NCI-H446 treated with DMSO at 0.1 percent for 48 hours (cell line): ENCODE measurements at places on chromosomes 16 and 17.

DNA sequence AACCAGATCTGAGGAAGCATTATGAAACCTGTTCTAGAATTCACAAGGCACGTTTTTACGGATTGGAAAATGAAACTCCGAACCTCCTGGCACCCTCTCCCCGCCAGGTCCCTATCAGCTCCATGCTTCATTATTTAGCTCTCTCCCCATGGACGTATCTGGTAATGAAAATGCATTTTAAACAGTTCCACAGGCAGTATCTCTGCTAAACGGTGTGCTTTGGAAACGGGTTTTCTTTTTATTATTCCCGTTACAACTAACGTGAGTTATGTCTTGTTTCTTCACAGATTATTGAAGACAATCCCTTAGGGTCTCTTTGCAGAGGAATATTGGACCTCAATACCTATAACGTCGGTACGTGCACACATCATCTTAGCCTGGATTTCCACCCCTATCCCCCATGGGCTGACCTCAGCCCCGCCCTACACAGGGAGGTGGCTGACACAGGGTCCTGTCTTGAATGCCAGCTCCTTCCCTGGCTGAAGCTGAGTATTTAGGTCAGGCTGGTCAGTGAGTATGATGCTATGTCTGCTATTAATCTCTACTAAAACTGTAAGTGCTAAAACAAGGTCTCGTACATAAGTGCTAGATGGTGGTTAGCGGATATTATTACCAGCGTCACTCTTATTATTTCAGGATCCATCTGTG, 82.9 kb downstream of the SDR42E1 start:
- DNase-seq = no peak

- DNase-seq = no peak
Observed at GRCh38 chr17:60577147-60577915, 22.7 kb upstream of the PPM1D start.

GRCh38 chr17:14298221-14298946, 2.5 kb upstream of the HS3ST3B1 start:
- no peak for DNase-seq

DNA sequence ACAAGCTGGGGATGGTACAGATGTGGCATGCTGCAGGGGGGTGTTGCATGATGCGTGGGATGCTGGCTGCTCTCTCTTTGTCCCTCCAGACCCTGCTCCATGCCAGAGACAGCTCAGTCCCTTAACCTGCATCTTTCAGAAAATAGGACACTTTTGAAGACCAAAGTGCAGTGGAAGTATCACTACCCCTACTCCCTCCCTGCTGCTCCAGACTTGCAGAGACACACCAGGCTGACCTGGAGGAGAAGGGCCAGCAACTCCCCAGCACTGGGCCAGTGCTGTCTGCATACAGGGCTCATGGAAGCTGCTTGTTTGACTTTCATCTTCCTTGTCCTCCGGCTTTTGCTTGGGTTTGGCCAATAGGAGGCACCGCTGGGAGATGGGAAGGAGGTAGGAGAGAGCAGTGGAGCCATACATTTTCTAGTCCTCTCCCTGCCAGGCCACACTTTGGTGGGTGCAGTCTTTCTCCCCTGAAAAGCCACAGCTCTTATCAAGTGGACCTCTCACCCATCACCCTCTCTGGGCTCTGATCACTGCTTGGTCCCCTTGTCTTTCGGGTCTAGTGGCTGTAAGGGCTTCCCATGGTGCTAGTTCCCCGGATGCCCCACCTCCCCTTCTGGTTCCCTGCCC, 46.1 kb upstream of the NKD1 start:
- no peak for DNase-seq

DNA sequence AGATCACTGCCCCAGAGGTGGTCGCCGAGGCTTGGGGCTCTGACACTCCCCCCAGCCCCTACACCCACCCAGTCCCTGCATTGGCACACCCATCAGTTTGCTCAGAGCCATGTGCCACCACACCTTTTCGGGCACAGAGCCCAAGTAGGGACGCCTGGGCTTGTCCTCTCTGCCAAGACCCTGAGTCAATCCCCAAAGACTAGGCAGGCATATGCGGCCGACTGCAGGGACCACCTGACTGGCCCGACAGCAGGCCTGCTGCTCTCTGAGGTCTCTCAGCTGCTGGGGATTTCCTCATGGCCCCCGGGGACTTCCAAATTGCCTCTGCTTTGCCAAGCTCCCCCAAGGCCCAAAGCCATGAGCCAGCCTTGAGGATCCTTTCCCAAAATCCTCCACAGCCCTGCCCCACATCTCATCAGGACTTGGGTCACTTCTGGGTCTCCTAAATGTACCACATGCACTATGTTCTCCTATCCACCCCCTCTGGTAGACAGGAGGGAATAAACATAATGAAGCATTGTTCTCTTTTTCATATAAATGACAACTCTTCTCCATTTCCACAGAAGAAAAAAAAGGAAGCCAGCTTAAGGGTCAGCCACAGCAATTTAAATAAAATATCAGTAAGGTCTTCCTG, 30.6 kb downstream of the MYO18A start:
- DNase-seq = no peak

DNA sequence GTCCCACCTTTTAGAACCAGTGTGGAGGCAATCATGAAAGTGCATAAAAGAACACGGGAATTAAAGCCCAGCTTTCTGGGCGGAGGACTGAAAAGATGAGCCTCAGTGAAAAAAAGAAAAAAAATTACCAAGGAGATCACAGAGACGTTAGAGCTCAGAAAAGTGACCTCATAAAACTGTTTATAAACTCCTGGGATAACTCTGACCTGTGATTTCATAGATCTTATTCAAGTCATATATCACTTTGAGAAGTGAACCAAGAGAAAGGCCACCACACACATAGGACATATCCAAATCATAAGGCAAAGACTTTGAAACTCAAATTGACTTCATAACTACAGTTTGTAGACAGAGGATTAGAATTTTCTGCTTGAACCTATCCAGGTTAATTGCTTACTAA, 90.1 kb downstream of the KCNJ2 start:
- DNase-seq = no peak

- DNase-seq = no peak
Observed at GRCh38 chr16:50974438-50975036, 176.5 kb downstream of the SALL1 start.

GRCh38 chr16:68902003-68902968, 59.0 kb downstream of the TANGO6 start:
- DNase-seq = peak; percentile 18

GRCh38 chr17:74430706-74431567, 951 bp upstream of the GPRC5C start:
- DNase-seq = peak; percentile 21

DNA sequence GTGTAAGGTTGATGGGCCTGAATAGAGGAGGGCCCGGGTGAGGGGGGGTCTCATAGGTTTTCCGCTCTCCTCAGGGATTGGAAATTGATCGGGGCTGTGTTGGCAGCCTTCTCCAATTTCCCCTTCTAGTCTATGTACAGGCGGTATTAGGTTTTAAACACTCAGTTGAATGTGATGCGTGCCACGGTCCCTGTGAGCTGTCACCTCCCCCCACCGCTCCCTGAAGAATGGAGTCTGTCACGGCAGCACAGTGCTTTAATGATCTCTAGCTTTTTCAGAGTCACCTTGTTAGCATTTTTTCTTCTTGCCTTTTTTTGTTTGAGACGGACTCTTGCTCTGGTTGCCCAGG, 800 bp downstream of the COX4I1 start:
- no peak for DNase-seq

GRCh38 chr17:6969323-6969726, 26.5 kb upstream of the ALOX12 start:
- no peak for DNase-seq

- no peak for DNase-seq
Observed at GRCh38 chr17:50161911-50162288, 3.9 kb upstream of the SGCA start.

DNA sequence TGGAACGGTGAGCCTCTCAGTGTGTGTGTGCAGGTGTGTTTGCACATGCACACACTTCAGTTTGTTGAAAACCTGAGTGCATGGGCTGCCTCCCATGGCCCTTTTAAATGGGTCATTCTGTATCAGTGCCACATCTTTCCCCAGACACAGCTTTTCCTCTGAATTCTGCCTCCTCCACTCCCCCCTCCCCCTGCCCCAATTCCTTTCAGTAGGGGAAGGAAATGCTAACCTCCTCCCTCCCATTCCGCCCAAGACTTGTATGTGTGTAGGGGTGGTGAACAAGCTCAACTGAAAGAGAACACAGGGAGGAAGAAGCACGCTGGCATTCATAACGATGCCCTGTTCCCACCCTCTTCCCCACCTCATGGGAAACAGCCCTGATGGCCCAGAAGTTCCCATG, 34.3 kb downstream of the C17orf75 start:
- DNase-seq = no peak

DNA sequence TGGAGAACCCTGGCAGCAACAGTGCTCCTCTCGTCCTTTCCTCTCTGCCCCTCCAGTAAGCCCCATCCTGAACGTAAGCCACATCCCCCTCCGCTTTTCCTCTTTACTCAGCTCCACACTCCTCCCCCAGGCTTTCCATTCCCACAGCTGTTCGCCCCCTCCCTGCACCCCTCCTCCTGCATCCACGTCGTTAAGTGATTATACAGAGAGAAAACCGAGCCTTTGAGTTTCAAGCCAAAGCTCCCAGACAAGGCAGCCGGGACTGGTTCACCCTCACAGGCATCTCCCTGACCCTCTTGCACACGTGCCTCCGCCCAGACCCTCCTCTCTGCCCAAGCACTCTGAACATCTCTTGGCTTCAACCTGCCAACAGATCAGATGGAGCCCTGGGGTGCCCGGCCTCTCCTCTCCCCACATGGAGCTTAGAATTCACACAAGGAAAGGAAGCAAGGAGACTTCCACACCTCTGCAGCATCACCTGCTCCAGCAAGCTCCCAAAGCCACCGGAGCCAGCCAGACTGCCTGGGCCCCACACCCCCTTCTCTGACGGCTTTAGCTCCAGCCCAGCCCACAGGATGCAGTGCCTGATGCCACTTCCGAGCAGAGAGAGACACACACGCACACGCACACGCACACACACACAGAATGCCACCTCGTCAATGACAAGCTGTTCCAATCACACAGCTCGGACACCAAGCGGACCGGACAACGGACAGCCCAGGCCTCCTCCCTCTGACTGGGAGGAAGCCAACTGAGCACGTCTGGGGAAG, 99.9 kb upstream of the CCL2 start:
- DNase-seq = no peak

GRCh38 chr16:67294938-67295361, 15.6 kb downstream of the PLEKHG4 start:
- DNase-seq = no peak

GRCh38 chr17:7969433-7969832, 33.0 kb upstream of the GUCY2D start:
- DNase-seq = no peak

DNA sequence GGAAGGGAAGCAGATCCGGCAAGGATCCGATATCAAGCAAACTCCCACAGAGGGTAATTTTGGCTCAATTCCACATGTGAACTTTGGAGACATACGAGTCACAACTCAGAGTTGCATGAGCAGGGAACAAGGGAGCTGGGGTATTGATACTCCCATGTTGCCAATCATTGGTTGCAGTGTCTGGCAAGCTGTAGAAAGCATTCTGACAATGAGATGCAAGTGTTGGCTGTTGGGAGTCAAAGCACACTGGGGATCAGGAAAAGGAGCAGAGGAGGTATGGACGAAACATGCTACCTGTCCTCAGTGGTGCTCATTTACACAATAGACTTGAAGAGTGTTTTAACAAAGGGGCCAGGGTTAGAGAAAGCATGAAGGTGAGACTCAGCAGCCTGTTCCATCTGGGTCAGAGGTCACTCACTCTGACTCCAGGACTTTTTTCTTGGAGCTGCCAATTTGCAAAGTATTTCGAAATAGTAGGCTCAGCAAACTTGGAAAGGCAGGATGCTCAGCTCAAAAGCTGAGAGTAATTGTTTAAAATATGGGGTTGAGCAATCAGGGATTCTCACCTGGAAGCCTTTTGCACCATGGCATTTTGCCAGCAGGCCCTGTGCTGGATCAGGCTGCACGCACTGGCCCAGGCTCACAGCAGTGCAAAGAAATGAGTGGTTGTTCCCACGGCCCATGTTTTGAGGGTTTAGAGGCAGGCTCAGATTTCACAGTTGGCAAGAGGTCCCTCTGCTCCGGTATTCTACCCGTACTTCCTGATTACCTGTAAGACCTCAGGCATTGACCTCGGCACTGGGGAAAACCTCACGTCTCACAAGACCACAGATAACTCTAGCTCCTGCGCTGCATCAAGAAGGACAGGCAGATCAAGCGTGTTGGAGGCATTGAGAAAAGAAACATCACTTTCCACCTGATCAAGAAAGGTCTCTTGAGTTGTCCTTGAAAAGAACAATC, 17.6 kb upstream of the NKD1 start:
- no peak for DNase-seq

DNA sequence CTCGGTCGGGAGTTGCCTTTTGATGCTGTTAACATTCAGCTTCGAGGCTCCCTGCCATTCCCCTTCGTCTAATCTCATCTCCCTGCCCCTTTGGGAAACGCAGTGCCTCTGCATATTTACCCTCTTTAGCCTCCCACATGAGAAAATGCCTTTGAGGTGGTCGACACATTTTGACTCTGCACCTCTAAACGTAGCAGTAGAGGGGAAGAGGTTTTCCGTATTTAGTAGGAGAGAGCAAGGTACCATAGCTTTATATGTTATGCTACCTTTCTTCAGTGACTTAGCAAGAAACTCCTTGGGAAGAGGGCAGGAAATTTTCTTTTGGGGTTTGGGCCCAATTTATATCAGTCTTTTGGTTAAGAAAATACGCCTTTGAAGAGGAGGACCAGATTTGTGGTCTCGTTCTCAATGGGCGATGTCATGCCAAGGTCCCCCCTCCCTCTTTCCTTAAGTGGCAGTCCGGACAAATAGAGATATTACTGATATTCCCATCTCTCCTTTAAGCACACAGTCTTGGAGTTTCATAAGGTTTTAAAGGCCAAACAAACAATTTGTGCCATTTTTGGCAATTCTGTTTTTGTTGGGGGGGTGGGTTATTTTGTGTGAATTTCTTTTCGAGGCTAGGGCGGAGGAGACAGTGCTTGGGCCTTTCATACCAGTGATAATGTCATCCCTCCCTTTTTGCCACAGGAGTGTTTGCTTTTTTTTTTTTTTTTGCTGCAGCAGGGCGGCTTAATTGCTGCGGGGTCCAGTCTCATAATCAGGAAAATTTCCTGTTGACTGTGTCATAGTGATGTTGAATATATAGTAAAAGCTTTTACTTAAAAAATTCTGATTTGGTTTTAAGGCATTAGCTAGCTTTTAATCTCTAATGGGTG, 1.5 kb downstream of the PAFAH1B1 start:
- no peak for DNase-seq

- DNase-seq = no peak
Observed at GRCh38 chr16:78116946-78117345, 17.5 kb downstream of the WWOX start.

DNA sequence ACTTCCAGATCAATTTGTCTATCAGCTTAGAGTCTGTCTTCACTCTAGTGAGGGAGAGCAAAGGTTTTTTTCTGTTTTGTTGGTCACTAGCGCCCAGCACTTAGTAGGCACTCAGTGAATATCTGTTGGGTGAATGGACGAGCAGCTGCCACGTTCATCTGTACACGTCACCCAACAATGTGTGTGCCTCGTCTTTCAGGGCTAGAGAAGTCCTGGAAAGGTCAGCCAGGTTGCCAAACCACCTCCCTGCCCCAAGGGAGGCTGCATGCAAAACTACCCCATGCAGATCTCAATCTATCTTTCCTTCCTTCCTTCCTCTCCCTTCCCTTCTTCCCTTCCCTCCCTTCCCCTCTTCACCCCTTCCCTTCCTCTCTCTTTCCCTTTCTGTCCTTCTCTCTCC, 340.9 kb downstream of the SOX9 start:
- DNase-seq = no peak

- DNase-seq = no peak
Observed at GRCh38 chr17:50681263-50682200, 26.2 kb downstream of the ANKRD40 start.
